ENCODE measurements at places on chromosomes 7 and 10.

- no peak for DNase-seq
Measured at GRCh38 chr10:82924711-82925110, 1049.7 kb downstream of the NRG3 start.

DNA sequence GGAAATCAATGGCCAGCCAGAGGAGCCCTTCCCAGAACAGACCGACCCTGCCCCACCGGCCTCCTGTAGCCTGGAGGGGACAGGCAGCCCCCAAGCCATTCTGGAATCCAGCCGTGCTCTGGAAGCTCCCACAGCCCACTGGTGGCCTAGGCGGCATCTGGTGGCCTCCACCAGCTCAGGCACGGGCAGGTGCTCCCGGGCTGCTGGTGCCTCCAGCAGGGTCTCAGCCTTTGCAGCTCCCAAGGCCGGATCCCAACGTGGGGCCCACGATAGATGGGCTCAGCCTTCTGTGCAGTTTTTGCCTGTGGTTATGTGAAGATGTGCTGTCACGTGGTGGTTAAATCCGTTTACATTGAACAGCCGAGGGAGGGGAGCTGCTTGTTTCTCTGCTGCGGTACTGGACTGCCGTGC is 44.4 kb downstream of the JAKMIP3 start:
- peak; percentile 2 for DNase-seq

- no peak for DNase-seq
Measured at GRCh38 chr10:62578301-62578700, 204.1 kb downstream of the ZNF365 start.

- peak; percentile 46 for DNase-seq
Measured at GRCh38 chr10:72272689-72273409, 875 bp upstream of the DDIT4 start.

GRCh38 chr7:159140170-159140910 is 4.3 kb downstream of the VIPR2 start:
- no peak for DNase-seq

GRCh38 chr7:10412422-10413019 is 561.2 kb upstream of the PHF14 start:
- DNase-seq, result no peak

DNA sequence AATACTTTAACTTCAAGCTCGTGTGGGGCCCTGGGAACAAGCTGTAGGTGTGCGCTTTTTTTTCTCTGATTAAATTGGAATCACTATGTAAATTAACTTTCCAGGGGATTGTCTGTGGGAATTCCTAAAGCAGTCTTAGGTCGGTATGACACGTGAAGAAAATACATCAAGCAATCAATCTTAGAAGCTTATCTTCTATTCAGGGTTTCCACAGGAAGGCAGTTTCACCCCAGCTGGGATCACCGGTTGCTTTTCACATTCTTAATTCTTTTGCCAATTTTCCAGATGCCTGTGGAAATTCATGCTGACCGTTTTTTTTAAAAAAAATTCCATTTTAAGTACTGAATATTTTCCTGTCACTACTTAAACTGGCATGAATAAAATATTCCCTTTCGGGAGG is 41.9 kb downstream of the CAMK1D start:
- no peak for DNase-seq

GRCh38 chr7:55548295-55548731 is 24.0 kb downstream of the VOPP1 start:
- DNase-seq, result no peak

DNA sequence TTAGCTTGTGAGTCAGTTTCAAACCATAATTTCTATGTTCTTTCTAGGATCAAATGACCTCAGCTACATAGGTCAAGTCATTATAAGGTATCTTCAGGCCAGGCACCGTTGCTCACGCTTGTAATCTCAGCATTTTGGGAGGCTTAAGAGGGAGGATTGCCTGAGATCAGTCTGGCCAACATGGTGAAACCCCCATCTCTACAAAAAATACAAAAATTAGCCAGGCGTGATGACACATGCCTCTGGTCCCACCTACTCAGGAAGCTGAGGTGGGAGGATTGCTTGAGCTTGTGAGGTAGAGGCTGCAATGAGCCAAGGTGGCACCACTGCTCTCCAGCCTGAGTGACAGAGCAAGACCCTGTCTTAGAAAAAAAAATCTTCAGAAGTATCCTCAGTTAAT is 362.3 kb downstream of the GATA3 start:
- no peak for DNase-seq

GRCh38 chr7:140004672-140005071 is 58.1 kb downstream of the PARP12 start:
- DNase-seq, result no peak

GRCh38 chr10:35636956-35637355 is 5.1 kb downstream of the FZD8 start:
- DNase-seq, result no peak

- DNase-seq, result no peak
Measured at GRCh38 chr7:51034521-51035264, 252.0 kb upstream of the GRB10 start.

DNA sequence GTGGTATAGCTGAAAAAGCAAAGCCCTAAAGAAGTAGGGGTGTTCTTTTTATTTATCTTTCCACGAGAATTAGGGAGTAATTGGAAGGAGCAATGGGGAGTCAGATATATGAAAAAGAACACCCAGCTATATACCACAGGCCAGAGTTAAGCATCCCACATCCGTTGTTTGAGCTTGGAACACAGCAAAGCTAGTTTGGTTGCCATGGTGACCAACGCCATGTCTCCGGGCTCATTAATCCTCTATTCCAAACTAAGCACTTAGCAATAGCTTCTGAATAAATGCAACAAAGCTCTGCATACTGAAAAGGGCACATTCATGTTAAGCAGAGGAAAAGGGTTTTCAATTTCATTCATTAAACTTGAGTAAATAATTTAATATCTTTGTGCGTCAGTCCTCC is 23.5 kb downstream of the ASB4 start:
- no peak for DNase-seq

- DNase-seq, result no peak
Measured at GRCh38 chr10:71389768-71390460, 6.8 kb upstream of the CDH23 start.

DNA sequence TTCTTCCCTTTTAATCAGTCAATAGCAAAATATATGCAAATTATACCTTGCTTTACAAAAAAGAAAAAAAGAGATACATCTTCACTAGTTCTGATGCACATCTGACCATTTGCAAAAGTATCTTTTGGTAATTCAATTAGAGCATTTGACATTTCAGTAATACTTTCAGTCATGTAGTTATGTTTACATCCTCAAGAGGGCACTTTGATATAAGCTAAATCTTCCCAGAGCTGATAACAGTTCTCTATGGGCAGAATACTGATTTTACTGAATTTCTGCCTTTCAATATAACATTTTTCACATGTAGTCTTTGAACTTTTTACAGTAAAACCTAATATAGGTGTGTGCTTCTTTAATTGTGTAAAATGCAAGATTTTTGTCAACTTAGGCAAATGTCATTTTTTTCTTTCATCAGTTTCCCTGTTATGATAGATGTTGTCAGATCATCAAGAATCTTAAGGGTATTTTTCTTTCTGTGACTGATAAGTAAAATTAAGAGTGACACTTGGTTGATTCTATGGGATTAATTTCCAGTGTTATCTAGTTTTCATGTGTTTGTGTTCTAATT is 703.5 kb upstream of the SEMA3D start:
- no peak for DNase-seq

DNA sequence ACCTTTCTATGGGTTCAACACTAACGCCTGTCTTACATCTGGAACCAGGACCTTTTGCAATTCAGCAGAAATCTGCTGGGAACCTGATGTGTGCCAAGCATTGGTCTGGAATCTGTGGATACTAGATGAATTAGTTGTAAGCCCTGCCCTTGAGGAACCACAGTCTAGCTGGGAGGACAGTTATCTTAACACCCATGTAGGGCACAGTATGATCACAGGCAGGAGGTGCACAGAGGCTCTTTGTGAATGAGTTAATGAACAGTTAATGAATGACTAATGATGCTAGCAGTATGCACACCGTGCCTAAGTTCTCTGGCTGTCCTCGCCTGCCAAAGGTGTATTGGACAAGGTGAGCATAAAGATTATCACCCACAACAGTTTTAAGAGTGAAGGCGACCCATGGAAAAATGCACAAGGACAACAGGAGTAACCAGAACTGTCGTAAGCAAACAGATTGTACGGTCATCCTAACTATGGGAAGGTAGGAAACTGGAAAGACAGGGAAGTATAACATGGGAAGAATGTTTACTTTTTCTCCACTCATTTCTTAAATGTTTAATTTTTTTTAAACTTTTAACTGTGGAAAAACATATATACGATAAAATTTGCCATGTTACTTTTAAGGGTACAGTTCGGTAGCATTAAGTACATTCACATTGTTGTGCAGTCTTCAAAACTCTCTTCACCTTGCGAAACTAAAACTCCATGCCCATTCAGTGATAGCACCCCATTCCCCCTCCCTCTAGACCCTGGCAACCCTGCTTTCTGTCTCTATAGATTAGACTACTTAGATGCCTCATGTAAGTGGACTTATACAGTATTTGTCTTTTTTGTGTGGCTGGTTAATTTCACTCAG is 139.9 kb downstream of the CXCL12 start:
- no peak for DNase-seq

- DNase-seq, result no peak
Measured at GRCh38 chr7:102009628-102010027, 192.2 kb downstream of the CUX1 start.

- DNase-seq, result no peak
Measured at GRCh38 chr10:104923501-104923900, 282.4 kb downstream of the SORCS3 start.

- DNase-seq, result no peak
Measured at GRCh38 chr10:79483299-79483698, 29.0 kb upstream of the EIF5AL1 start.

GRCh38 chr7:115319541-115319940 is 397.6 kb downstream of the MDFIC start:
- no peak for DNase-seq

GRCh38 chr10:70052462-70053217 is at the start of gene MACROH2A2:
Gene MACROH2A2 (plus strand): TSS chr10:70052846. CDS start chr10:70075659, 22,813 bp downstream.
- peak; percentile 19 for DNase-seq

DNA sequence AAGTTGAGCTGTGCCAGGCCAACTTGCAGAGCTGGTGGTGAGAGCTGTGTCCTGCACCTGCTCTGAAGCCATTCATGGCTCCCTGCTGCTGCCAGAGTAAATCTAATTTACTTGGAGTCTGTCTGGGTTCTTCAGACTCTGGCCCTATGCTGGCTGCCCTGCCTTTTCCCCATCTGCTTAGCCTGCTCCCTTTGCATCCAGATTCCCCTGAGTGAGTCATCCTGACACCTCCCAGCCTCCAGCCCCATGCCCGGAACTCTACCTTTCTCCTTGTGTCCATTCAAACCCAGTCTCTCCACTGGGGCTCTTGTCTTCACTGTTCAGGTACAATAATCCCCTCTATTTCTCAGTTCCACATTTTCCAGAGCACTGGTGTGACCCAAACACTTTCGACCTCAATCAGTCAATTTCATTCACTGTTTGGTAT is 434.4 kb upstream of the ZMIZ1 start:
- no peak for DNase-seq

- DNase-seq, result no peak
Measured at GRCh38 chr10:95031656-95032055, 37.6 kb downstream of the CYP2C8 start.

DNA sequence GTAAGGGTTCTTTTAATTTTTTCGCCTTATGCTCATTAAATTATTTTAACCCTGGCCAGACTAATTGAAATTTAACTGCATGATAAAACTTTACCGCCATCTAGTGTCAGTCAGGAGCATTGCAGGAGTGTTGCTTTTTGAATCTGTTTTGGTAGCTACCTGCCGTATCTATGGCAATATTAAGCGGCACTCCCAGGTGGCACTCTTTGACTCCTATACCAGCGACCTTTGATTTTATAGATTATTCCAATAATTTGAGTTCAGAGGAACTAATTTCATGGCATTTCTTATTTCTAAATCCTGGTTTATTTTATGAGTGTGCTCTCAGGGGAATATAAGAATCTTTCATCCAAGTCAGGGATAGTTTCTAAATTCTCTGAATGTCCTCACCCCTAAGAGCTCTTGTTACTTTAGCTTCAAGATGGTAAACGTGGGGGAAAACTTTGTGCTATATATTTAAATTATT is 198.9 kb downstream of the REEP3 start:
- DNase-seq, result no peak
